ENCODE measurements at places on chromosomes 16 and 17. TPM values are rescaled to one million over a fixed set of nuclear protein-coding genes. Genes with fewer than 3 reads are reported as not detected.

CDYL2 gene
- total RNA-seq, result 17.0 TPM

CA5A gene
- not detected for total RNA-seq

SLFN12L gene
- total RNA-seq, result 90.1 TPM

TPPP3 gene
- 0.70 TPM for total RNA-seq

NAT9 gene
- total RNA-seq, result 32.3 TPM

PABPN1L gene
- not detected for total RNA-seq

KCNJ18 gene
- total RNA-seq, result not detected

RGS9 gene
- 4.2 TPM for total RNA-seq

MAPK8IP3 gene
- total RNA-seq, result 221 TPM

KRTAP2-1 gene
- total RNA-seq, result not detected

CNTROB gene
- 24.3 TPM for total RNA-seq

HS3ST3A1 gene
- total RNA-seq, result not detected

GPRC5B gene
- total RNA-seq, result 2.5 TPM

DRC3 gene
- total RNA-seq, result not detected

KRTAP1-5 gene
- total RNA-seq, result not detected

KRTAP16-1 gene
- 0.17 TPM for total RNA-seq

PHB1 gene
- total RNA-seq, result 45.8 TPM

HOXB7 gene
- not detected for total RNA-seq

USP43 gene
- total RNA-seq, result 0.29 TPM

SHCBP1 gene
- 1.6 TPM for total RNA-seq

CHAD gene
- not detected for total RNA-seq
